ENCODE measurements at places on chromosomes 3 and 15.
A peak's percentile ranks its signal among the peaks of the same experiment; 100 is the strongest.

GRCh38 chr3:29397406-29397805 lies 116.5 kb downstream of the RBMS3 start:
- no peak for DNase-seq

DNA sequence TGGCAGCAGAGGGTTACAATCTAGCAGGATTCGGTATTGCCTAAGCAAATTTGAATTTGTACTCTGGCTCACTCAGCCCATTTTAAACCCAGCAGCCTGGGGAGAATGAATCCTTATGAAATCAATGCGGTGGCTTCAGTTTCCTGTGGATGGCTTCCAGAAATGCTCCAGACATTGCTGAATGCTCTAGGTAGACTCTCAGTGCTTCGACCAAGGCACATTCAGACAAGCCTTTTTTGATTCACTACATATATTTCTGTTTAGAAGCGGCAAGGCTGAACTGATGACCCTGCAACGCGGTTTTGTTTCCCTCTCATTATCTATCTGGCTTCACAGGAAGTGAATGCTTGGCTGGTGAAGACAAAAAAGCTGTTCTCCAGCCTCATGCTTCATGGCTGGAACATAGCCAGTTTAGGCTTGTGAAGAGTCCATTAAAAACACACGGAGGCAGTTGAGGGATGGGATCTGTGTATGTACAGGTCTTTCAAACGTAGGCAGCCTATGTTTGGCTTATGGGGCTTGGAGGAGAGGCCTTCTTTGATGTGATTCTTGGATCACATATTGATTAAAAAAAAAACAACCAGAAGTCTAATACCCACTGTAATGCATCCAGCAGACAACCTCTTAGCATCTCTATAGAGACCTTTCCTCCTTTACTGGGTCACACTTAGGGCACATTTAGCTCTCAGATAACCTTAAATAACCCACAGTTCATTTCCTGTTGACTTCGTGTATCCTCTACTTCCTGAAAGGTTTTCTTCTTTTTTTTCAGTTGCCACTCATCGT lies 400.2 kb upstream of the TBL1XR1 start:
- DNase-seq: peak; percentile 61

DNA sequence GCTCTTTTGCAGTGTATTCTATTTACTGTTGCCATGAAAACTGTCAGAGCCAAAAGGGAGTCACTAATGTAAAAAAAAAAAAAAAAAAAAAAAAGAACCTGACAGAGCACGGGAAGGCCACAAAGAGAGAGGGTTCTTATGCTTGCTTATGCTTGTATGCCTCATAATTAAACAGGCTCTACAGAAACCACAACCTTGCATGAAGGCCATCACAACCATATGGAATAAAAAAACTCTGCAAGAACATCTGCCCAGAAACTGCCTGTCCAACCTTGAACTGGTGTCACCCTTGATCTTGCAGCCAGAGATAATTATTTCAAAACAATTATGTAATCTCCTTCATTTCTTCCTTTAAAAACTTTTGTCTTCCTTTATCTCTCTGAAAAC lies 50.1 kb downstream of the CFAP20DC start:
- no peak for DNase-seq

GRCh38 chr15:96629511-96629910 lies 299.0 kb downstream of the NR2F2 start:
- DNase-seq: no peak

- no peak for DNase-seq
Measured at GRCh38 chr3:1824359-1824758, 274.3 kb upstream of the CNTN4 start.

DNA sequence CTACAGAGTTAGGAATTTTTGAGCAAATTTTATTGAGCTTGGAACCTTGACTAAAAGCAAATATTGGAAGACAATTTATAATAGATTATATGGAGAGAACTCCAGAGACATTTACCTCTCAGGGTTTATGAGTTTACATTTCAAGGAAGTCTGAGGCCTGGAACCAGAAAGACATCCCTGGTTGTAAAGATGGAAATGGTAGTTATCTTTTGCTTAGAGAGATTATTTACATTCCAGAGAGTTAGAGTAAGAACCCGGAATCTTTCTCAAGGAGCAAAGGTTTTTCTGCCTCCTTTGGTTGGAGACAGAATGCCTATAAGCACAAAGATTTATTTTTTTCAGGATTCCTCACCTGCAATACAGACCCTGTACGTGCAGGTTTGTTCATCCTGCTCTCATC lies 458.1 kb downstream of the TBL1XR1 start:
- DNase-seq: no peak

GRCh38 chr3:47017504-47018268 lies 38.2 kb downstream of the NBEAL2 start:
- DNase-seq: no peak

DNA sequence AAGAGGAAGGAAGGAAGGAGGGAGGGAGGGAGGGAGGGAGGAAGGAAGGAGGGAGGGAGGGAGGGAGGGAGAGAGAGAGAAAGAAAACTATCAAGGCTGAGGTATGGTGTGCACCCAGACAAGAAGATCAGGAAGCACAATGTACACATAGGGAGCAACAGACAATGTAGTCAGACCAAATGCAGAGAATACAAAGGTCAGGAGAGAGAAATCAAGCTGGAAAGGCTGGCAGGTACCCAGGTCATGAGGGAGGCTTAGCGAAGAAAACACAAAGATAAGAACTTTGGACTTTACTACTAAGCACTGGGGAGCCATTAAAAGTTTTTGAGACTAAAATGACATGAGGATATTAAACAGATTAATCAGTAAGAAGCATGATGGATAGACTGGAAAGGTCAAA lies 176.0 kb upstream of the TMCO5A start:
- no peak for DNase-seq

DNA sequence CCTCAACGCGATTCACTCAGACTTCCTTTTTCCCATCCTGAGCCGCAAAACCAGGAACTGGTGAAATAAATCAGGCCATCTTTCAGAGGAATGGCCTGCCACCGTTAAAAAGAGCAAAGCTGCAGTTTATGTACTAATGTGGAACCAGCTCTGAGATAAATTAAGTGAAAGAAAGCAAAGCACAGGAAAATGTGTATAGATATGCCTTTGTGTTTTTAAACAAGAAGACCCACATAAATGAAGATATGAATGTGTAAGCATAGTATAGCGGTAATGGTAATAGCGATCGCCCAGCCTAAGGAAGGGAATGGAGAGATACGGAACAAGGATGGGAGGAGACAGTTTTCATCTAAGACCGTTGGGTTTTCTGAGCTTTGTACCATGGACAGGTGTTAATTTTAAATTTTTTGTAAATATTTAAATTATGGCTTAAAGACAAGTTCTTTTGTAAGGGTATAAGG lies 30.8 kb upstream of the RPN1 start:
- no peak for DNase-seq

DNA sequence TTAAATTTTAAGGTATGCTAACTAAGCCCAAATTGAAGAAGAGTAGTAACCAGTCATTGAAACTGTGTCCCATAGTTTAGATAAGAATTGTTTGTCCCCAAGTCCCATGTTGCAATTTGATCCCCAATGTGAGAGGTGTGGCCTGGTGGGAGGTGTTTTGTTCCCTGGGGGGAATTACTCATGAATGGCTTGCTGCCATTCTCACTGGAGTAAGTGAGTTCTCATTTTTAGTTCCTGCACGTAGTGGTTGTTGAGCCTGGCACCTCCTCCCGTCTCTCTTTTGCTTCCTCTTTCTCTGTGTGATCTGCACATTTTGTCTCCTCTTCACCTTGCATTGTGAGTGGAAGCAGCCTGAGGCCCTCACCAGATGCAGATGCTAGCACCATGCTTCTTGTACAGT lies 1271.0 kb downstream of the NSUN3 start:
- no peak for DNase-seq

DNA sequence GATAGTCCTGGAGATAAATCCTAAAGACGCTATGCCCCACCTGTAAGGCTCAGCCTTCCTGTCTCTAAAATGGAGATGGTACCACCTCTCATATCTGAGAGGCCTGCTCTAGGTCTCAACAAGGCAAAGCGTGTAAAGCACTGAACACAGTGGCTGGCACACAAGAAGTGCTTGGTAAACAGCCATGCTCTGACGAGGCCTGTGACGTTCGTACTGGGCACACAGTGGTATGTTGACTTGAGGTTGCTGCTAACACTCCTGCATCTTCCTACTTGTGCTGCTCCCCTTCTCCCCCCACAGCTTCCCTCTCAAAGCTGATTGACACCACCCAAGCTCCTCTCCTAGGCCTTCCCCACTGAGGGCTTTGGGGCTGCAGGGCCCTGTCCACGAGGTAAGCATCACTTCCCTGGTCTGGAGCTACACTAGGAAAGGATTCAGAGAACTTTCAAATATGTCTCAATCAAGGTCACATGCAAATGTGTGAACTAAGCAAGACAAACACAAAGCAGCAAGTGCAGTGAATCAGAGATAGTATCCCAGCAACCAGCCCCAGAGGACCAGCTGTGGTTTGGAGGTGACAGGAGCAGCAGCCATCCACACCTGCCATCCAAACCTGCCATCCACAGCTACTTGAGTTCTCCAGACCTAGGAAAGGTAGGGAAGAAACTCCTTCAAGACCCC lies 177.5 kb downstream of the STT3B start:
- no peak for DNase-seq

GRCh38 chr3:82087958-82088357 lies 326.5 kb upstream of the GBE1 start:
- DNase-seq: no peak

- DNase-seq: no peak
Measured at GRCh38 chr15:26504009-26504408, 268.9 kb downstream of the GABRB3 start.

DNA sequence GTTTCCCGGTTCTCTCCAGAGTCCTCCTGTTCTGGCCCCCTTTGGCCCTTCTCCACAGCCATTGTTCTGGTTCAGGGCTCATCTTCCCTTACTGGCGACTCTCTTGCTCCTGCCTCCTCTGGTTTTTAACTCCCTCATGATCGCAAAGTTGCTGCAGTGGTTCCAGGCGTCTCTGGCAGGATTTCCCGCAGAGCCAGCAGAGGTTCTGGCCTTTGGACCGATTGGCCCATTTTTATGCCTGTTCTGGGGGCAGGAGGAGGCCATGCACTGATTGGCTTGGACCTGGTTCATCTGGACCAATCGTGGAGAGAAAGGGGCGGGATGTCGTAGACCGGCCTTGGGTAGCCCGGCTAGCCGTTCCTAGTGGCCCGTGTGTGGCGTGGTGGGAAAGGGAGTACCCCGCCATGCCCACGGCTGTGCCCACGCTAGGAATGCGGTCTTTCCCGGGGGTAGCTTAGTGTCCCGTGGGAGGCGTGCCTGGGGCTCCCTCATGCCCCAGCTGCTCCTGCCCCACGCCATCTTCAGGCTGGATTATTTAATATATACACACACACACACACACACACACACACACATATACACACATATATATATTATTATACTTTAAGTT lies 113.4 kb downstream of the FBLN2 start:
- no peak for DNase-seq

Measured in NCI-H187 treated with DMSO at 0.1 percent for 48 hours (cell line).